ENCODE measurements at places on chromosomes 4 and X.
A peak's percentile ranks its signal among the peaks of the same experiment; 100 is the strongest.

DNA sequence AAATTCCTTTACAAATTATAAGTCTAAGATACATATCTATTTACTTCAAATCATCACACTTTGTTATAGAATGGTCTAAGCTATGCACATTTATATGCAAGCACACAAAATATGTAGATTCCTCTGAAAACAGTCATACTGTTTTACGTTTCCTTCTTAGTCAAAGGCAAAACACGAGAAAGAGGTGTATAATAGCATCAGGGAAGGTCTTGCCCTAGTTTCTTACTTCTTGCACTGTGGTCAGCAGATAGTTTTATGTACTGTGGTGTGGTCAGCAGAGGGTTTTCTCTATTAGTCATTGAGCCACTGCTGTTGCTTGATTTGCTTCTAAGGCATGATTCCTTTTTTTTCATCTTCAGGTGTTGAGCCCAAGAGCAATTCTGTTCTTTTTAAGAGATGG is 117.7 kb downstream of the ADAM29 start:
- peak; percentile 5 for DNase-seq

- no peak for DNase-seq
Observed at GRCh38 chrX:17537723-17538243, 162.8 kb downstream of the NHS start.

- DNase-seq = no peak
Observed at GRCh38 chr4:152964335-152964734, 28.2 kb downstream of the FHDC1 start.

GRCh38 chr4:151014521-151015458 is at the start of gene LRBA:
Gene LRBA, minus strand, starts transcription at chr4:151015284. Its CDS starts 642 bp downstream, at chr4:151014642.
- peak; percentile 57 for DNase-seq

DNA sequence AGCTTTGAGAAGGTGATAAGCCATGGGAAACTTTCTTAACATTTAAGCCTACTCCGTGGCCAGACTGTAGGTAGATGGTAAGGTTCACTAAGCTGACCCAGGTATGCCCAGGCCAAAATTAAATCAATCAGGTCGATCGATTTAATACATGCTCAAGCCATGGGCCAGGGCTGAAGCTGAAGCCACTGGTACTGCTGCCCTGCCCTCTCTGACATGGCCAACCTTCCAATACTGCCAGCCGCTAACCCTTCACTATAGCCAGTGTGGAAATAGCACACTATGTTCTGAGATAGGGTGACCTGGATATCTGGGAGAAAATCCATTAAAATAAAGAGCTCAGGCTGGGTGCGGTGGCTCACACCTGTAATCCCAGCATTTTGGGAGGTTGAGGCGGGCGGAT is 31.6 kb downstream of the TSC22D3 start:
- DNase-seq = no peak

- no peak for DNase-seq
Observed at GRCh38 chr4:26837993-26838842, 22.4 kb upstream of the STIM2 start.

DNA sequence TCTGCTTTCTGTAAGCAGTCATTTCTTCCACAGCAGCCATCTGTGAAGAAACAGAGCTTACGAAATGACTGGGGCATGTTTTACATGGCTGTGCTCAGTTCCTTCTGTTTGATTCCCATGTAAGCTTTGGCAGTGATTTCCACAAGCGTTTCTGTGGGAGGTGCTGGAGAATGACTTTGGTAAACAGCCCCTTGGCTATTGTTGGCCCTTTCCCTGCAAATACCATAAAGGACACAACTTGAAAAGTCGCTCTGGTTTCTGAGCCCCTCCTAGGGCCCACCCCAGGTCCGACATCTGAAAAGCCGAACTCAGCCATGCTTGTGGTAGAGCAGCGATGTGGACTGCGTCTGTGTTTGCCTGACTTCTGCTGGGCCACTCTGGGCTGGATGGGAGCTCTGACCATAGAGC is 3.7 kb downstream of the LIMCH1 start:
- no peak for DNase-seq

DNA sequence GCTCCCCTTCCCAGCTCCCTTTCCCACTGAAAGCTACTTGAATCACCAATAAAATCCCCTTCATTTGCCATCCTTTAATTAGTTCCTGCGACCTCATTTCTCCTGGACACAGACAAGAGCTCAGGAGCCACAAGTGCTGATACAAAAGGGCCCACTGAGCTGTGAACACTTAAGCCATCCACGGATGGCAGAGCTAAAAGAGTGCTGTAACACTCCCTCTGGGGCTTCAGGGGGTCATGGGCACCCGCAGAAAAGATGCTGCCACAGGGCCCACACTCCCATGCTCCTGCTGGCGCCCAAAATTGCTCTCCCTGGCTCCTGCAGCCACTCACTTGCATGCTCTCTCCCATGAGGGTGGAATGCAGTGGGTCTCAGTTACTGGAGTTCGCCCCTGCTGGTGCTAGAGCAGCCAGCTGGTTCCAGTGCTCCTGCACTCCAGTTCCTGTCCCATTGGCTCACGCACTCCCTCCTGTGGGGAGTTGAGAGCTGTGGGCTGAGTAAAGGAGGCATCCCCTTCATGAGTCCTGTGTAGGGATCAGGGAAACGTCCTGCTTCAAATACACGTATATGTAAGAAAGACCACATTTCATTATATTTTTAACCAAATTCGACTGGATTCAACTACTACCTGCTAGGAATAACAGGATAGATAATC is 1291.0 kb downstream of the ARAP2 start:
- DNase-seq = no peak

DNA sequence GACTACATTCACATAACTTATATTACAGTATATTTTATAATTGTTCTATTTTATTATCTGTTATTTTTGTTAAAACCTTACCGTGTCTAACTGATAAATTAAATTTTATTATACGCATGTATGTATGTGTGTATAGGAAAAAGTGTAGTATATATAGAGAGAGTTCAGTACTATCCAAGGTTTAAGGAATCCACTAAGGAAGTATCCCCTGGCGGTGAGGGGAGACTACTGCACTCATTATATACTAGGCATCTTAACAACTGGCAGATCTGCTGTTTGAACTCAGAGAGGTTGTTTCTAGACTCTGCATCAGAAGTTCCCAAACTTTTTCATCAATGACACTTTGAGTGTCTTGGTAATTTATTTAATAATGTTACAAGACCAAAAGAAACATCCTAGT is 70.9 kb downstream of the NDST4 start:
- DNase-seq = no peak

GRCh38 chr4:142077048-142077447 is 440.7 kb downstream of the IL15 start:
- DNase-seq = no peak

DNA sequence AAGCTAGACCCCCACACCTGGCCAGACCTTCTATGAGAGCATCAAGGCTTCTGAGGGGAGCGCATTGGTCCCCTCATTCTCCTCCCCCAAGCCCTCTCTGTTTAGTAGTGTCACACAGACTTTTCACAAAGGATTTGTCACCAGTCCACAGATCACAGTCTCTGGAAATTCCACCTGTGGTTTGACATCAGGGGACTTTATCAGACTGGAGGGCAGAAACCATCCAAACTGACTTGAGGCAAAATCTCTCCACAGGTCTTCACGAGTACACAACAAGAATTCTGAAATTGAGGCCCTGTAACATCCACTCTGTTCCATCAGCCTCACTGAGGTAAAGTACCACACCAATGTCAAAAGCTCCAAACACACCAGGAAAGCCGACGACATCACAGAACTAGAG is 112.5 kb downstream of the SH3KBP1 start:
- no peak for DNase-seq

GRCh38 chrX:145393702-145394235 is 146.5 kb downstream of the SPANXN1 start:
- DNase-seq = no peak
